ENCODE measurements at places on chromosomes 6 and 20.

DNA sequence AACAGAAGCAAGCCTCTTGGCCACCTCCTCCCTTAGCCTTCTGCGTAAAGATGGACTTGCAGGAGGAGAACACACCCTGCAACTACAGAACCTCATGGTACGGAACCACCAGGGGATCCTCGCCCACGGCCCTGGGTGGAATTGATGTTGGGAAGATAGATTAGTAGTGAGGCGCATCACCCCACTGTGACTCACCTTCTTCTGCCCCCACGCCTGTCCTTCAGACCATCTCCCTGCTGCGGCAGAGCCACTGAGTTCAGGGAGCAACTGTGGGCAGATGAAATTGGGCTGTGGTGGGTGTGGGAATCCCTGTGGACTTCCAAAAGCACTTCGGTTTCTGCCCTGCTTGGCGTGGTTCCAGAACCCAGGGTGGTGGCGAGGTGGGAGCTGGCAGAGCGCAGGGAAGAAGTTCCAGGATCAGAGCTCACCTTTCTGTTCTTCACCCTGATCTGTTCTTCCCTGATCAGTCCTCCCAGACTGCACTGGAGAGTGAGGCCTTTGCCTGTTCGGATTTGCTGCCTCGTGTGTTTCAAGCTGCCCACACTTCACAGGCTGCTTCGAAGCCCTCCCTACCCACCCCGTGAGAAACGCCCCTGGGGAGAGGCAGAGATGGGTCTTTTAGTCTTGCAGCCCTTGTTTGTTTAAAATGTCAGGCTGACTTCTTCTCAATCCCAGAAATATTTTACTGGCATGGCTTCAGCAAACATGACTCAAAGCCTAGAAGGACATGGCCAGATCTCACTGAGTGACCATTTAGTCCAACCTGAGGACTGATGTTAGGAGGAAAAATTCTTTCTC is 92.8 kb upstream of the MLN start:
- DNase-seq: peak; percentile 14

- DNase-seq: no peak
Measured at GRCh38 chr20:4451487-4452081, 270.1 kb upstream of the PRND start.

GRCh38 chr6:113651920-113652319 is 205.2 kb upstream of the MARCKS start:
- DNase-seq: no peak

- DNase-seq: peak; percentile 89
Measured at GRCh38 chr6:136235233-136235564, 14.9 kb downstream of the MTFR2 start.

- no peak for DNase-seq
Measured at GRCh38 chr6:95805699-95806098, 210.1 kb upstream of the FUT9 start.

DNA sequence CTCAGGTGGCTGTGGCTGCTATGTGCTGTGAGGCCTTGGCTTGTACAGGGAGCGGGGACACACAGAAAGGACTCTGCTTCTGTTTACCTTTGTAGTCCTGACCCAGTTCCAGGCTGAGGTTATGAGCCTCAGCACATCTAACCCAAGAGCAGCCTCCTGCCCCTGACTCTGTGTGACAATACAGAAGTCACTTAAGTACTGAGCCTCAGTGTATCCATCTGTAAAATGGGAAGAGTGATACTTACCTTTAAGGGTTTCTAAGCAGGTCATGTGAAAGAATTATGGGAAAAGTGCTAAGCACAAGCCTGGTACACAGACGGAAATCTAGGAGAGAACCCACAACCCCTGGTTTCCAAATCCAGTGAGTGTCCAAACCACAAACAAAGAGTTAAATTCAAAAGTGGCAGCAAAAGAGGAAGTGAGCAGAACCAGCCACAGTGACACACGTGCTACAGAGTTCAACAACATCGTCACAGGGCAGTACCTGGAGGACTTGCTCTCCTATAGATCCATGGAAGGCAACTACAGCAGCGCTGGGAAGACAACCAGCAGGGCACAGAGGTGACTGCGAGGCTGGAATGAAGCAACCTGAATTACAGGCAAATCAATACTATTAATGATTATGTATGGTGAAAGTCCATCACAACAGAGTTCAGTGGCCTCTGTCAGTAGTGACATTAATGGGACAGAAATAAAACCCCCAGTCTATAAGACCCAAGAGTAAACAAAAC is 12.5 kb downstream of the TRIM26 start:
- DNase-seq: no peak

GRCh38 chr6:128239146-128239545 is 281.3 kb downstream of the PTPRK start:
- DNase-seq: peak; percentile 21

DNA sequence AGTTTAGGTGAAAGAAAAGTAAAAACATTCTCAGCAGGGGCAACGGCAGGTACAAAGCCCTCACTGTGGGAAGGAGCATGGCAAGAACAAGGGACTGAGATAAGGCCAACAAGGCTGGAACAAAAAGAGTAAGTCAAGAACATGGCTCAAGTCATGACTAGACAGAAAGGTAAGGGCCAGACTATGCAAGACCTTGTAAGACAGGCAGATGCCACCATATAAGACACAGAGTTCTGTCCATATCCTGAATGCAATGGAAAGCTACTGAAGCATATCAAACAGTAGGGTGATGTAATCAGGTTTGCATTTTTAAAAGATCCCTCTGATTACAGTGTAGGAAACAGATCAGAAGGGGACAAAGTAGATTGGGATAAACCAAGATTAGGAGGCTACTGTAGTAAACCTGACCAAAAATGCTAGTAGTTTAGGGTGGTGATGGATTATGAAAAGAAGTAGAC is 5.5 kb downstream of the REV3L start:
- peak; percentile 24 for DNase-seq

- peak; percentile 93 for DNase-seq
Measured at GRCh38 chr6:56851541-56852259, 103.2 kb upstream of the BEND6 start.

DNA sequence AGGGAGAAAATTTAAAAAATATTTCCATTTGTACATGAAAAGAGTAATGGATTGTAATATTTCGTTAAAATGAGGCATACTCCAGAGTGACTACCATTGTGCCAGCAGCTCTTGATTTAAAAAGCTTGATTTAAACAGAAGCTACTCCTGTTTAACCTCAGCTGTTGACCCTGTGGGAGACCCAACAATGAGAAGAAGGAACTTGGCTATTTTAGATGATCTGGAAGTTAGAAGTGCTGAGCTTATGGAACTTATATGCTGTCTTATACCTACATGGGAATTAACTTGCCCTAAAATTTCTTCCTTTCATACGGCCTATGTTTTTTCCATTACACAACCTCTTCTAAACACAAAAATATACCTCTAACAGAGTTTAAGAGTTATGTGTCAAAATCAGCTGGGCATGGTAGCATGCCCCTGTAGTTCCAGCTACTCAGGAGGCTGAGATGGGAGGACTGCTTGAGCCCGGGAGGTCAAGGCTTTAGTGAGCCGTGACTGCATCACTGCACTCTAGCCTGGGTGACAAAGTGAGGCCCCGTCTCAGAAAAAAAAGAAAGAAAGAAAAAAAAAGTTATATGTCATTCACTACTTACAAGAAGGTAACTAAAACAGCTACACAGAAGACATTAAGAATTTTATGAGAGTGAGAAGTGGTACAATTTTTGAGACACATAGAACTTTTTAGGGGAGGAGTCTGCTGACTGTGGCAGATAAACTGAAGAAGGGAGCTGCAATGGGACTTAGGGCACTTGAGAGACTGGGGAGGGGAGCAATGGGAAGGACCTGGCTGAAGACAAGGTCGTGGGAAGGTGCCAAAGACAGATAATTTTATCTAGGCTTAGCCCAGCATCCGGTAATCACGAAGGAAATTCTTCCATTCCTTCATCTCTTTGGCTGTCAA is 139.9 kb downstream of the MYB start:
- no peak for DNase-seq

DNA sequence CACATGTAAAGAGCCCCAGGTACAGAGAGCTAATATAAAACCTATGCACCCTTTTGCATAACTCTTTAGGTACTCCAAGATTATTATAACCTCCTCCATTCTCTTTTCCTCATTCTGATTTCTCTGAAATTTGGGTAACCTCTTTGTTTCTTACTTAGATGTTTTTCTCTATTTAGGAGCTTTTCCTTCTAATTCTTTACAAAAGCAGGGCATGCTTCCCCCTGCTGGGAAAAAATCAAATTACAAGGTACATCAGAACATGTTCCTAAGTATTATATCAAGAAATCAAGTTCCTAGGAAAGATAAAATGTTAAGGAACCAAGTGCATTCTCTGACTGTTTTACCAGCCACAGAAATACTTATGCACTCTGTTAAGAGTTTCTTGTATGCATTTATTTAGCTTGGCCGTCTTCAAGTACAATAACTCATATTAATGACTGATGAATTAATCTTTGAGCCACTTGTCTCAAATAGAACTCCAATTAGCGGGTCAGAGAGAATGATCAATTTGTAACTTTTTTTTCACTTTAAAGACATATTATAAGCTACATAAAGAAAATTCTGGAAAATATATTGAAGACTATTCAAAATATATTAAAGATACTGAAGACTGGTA is 2.1 kb downstream of the KHDRBS2 start:
- DNase-seq: peak; percentile 32

GRCh38 chr20:47502271-47503239 is 868 bp downstream of the NCOA3 start:
- peak; percentile 51 for DNase-seq

GRCh38 chr20:5215672-5216304 is 89.0 kb downstream of the CDS2 start:
- peak; percentile 13 for DNase-seq

DNA sequence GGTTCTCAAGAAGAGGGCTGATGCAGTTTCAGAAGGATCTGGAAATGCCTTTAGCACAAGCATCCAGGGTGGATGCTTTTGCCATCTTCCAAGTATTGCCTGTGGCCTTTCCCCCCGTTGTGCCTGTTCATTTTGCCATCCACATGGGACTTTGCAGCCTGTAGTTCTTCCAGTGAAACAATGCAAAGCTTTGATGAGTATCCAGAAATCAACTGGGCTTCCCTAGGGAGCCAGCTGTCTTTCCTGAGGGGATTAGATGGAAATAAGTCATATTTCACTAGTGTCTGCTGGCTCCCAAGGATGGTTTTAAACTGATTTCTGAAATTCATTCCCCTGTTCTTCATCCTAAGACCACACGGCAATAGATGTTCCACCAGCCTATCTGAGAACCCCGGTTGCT is 63.3 kb downstream of the CAP2 start:
- DNase-seq: no peak

DNA sequence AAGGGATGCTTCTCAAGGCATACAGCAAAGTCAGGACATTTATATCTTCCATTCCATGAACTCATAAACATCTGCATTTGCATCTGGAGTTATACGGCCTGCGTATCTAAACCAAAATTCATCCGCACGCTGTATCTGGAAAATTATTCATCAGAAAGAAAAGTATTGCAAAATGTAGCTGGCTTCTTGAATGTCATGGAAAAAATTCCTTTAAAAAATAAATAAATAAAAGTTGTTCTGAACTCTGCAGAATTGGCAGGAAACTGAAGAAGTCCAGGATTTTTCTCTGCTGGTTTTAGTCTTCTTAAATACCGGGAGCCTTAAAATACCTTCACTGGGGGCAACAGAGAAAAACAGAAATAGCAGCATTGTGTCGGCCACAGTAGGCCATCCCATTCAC is 23.7 kb upstream of the FOXF2 start:
- DNase-seq: no peak

DNA sequence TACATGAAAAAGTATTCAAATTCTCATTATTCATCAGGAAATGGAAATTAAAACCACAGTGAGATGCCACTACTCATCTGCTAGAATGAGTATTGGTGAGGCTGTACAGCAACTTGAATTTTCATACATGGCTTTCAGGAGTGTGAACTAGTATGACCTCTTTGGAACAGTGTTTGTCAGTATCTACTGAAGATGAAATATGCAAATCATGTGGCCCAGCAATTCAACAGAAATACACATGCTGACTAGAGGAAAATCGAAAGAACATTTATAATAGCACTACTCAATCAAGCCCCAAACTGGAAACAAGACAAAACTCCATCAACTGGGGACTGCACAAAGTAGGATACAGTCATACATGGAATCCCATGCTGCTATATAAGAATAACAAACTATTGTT is 102.2 kb downstream of the DCDC2 start:
- DNase-seq: no peak

GRCh38 chr6:79981652-79982051 is 22.8 kb upstream of the TTK start:
- no peak for DNase-seq

GRCh38 chr6:143098054-143098671 is 37.5 kb downstream of the AIG1 start:
- no peak for DNase-seq

DNA sequence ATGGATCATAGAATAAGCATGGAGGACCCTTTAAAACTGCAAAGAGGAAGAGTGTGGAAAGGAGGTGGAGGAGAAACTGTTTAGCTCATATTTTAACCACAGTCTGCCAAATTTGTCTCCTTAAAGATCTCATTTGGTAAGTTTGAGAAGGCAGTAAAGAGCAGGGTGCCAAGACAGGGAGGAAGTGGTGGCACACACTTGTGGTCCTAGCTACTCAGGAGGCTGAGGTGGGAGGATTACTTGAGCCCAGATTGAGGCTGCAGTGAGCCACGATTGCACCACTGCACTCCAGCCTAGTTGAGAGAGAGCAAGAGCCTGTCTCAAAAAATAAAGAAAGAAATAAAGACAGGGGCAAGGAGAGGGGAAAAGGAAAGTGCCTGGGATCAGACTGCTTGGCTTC is 16.8 kb upstream of the DCBLD1 start:
- no peak for DNase-seq

DNA sequence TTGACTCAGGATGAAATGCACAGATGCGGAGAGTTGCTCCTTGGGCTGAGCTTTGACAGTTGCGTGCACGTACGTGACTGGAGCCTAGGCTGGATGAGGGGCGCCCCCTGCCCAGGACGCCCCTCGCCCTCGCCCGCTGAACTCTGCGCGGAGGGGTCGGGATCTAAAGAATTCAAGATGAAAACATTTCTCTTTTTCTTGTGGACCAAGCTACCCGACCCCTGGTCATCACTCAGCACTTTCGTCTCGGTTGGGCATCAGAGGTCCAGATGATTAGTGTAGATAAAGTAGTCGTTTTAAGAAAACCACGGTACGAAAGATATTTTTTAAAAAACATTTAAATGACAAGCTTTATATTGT is 700 bp downstream of the DTD1 start:
- no peak for DNase-seq

DNA sequence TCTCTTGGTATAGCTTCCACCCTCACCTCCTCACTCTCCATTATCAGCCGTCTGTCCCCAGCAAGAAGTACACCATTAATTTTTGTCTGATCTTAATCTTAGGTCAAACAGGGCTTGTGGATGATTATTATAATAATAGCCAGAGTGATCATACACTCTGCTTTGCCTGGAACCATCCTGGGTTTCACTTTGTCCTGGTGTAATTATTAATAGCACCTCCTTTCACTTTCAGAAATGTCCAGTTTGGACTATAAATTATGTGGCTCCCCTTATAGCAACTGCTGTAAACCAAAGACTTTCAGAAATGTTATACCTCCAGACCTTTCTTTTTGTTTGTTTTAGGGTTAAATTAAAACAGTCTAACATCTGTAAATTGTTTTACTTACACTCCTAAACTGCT is 951 bp upstream of the TRIM31 start:
- DNase-seq: no peak

- DNase-seq: peak; percentile 67
Measured at GRCh38 chr20:19205981-19206396, 6.5 kb upstream of the SLC24A3 start.

- DNase-seq: no peak
Measured at GRCh38 chr20:21559305-21559704, 45.4 kb upstream of the NKX2-2 start.
